ENCODE measurements at places on chromosomes 6 and 20.

DNA sequence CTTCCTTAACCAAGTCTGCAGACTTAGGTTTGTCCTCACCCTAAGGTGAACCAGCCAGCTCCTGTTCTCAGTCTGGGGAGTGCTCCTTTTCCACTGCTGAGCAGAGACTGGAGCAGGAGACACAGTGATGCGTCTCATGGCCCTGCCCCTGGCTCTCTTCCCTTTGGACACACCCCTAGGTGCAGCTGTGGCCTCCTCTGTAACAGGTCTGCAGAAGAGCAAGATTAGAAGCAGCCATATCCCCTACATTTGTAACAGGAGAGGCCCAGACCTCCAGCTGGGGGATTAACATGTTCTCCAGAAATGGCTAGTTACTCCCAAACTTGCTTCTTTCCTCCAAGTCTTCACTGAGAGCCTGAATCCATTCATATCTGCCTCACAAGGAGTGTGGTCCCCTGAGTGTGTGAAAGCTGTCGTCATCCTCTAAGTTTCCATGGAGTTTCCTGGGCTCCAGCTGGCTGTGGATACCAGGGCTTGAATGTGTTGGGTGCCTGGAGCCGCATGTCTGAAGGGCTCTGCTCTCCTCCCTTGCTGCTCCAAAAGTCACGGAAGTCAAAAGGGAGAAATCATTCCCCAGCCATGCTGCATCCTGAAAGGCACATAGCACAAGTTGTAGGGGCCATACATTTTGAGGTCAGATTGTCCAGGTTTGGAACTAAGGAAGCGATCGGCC lies 57.7 kb downstream of the PPP1R14C start:
- no peak for DNase-seq

- no peak for DNase-seq
Observed at GRCh38 chr20:41110930-41111577, 26.3 kb upstream of the PLCG1 start.

- no peak for DNase-seq
Observed at GRCh38 chr6:152502421-152503188, 134.6 kb downstream of the SYNE1 start.

GRCh38 chr20:22789676-22790075 lies 205.3 kb upstream of the FOXA2 start:
- DNase-seq, result no peak

- no peak for DNase-seq
Observed at GRCh38 chr6:5744497-5744896, 262.2 kb downstream of the NRN1 start.

DNA sequence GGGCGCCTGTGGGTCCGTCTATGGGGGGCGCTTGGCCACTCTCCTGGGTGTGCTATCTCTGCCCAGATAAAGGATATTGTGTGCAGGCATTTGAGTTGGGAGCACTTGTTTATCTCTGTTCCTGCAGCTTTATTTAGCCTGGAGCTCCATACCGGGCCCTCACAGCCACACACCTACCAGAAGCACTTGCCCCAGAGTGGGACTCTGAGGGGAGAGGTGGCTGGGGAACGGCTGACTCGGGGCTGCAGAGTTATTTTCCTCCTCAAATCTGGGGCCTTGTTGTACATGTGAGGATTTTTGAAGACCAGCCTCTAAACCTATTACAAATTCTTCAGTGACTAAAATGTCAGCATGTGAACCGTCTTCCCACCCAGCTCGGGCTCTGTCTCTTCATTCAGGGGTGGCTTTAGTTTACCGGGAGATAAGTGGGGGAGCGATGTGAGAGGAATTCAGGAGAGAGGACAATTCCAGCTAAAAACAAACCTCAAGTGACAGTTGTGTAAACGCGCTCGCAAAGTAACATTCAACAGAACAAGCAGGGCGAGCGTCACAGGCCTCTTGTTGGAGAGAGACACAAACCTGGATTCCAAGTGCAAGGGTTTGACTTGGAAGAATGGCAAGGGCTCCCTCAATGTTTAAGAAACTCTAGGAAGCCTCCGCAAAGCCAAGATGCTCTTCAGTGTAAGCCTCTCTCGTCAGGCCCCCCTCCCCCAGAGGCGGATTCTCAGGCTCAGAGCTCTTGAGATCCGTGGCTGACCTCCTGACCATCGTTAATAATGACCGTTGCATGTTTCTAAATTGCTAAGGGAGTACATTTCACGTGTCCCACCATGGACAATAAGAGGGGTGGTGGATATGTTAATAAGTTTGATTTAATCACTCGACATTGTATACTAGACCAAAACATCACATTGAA lies 548.9 kb downstream of the QKI start:
- no peak for DNase-seq

- DNase-seq, result peak; percentile 43
Observed at GRCh38 chr20:63706852-63707557, 771 bp downstream of the ARFRP1 start.

- DNase-seq, result no peak
Observed at GRCh38 chr6:160349814-160350350, 1.7 kb downstream of the SLC22A3 start.

DNA sequence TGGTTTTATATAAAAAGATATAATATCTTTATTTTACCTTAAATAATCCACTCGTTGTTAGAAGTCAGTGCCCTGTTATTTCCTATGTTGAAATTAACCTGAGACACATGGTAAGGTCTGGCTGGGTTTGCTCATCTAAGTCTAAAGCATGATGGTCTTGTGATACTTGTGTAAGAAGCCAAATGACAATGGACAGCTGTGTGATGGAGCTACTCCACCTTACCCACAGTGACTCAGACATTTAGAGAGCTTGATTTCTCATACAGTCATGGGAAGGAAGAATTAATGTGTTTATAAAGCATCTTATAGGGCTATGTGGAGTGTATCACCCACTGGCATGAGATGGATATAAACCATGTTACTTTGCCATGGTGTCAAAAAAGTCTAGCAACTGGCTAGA lies 11.7 kb downstream of the CTCFL start:
- no peak for DNase-seq

DNA sequence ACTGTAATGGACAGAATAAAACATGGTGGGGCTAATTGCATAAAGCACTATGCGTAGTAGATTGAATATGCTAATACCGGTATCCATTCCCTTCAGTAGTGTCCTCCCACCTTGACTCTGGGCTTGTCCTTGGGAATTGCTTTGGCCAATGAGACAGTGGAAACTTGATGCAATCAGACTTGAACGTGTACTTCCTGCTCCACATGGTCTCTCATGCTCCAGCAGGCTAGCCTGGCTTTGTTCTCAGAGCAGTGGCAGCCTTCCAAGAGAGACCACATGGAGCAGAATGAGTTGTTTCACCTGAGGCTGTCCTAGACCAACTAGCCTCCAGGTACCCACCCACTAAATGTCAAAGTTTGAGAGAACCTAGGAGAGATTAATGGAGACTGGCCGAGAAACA lies 37.0 kb upstream of the BTBD3 start:
- no peak for DNase-seq

GRCh38 chr6:4482461-4482860 lies 293.7 kb upstream of the CDYL start:
- no peak for DNase-seq

- DNase-seq, result no peak
Observed at GRCh38 chr6:15351631-15352030, 105.8 kb downstream of the JARID2 start.

DNA sequence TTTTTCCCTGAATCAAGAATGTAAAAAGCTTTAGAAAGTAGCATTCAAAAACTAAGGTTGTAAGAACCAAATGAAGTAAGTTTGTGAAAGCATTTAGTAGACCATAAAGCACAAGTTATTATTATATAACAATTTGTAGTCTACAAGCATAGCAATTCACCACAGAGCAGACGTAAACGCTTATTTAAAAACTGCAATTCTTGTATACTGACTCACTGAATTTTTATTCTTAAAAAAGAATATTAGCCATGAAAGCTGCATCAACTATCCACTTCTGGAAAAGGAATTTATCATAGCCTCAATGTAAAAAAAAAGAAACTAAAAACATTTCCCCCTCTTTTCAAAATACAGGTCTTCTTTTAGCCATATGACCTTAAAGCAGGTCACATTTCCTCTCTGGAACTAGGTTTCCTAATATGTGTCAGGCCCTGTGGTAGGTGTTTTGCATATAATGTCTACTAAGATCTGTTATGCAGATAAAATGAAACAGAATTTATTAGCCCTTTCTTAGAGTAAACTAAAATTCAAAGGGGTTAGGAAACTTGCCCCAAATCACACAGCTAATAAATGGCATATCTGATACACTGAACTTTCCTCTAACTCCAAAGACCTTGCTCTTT lies 2.1 kb downstream of the MAP3K7 start:
- no peak for DNase-seq

GRCh38 chr6:114276783-114277182 lies 66.0 kb downstream of the HS3ST5 start:
- DNase-seq, result no peak

- DNase-seq, result no peak
Observed at GRCh38 chr6:82832811-82833210, 232.8 kb downstream of the UBE3D start.

DNA sequence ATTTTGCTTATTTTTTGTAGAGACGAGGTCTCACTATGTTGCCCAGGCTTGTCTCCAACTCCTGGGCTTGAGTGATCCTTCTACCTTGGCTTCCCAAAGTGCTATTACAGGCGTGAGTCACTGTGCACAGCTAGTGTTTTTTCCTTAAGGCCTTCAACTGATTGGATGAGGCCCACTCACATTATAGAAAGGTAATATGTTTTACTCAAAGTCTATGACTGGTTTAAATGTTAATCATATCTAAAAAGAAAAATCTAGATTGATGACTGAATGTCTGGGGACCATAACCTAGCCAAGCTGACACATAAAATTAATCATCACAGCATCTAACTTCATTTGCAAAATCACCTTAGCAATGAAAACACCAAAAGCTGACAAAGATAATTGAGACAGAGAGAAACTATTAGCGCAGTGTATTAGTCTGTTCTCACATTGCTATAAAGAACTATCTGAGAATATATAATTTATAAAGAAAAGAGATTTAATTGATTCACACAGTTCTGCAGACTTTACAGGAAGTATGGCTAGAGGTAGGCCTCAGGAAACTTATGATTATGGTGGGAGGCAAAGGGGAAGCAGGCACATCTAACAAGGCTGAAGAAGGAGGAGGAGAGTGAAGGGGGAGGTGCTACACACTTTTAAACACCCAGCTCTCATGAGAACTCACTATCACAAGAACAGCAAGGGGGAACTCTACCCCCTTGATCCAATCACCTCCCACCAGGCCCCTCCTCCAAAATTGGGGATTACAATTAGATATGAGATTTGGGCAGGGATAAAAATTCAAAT lies 66.8 kb upstream of the ARHGAP18 start:
- DNase-seq, result no peak

- no peak for DNase-seq
Observed at GRCh38 chr6:163310096-163310972, 104.2 kb upstream of the QKI start.

GRCh38 chr20:50789968-50790650 lies 4.8 kb upstream of the BCAS4 start:
- no peak for DNase-seq

- no peak for DNase-seq
Observed at GRCh38 chr6:158595223-158595622, 35.3 kb downstream of the TMEM181 start.

DNA sequence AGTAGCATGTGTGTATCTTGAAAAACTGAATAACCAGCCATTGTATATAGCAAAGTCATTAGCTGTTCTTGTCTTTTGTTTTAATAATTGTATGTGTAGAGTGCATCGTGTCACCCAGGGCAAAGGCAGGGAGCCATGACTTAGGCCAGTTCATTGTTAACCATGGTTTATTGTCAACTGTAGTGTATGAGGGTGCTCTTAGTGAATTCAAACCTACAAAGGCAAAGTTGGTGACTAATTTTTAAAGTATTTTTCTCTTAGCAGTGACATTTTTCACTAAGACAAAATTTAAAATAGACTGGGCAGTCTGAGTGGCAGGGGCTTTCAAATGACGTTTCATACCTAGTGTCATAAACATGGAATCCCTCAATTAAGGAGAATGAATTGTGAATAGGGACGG lies 79.0 kb downstream of the TULP4 start:
- DNase-seq, result no peak

DNA sequence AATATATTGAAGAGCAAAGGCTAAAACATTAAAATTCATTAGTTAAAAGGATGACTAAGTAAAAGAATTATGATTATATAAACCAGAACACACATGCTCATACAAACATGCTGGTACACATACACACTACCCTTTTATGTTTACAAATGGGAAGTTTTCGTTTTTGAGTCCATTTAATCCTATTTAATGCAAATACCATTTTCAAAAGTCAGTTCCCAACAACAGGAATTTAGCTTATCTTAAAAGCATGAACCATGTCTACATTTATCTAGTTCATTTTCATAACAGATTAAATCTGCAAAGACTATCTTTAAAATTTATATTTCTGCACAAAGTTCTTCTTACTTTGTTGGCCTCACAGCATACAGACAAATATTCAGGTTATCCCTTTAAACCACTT lies 42.5 kb downstream of the MAN1A1 start:
- no peak for DNase-seq

DNA sequence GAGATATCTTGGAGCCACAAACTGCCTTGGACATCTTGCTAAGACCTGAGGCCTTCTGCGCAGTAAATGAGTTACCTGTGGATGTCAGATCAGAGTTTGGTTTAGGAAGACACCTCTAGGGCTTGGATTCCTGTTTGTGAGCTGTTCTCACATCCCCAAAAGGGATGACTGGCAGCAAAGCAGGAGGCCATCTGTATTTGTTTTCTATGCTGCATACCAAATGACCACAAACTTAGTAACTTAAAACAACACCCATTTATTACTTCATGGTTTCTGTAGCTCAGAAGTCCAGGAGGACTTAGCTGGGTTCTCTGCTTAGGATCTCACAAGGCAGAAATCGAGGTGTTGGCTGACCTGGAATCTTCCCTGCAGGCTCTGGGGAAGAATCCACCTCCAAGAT lies 116.7 kb downstream of the UNC5CL start:
- DNase-seq, result no peak

DNA sequence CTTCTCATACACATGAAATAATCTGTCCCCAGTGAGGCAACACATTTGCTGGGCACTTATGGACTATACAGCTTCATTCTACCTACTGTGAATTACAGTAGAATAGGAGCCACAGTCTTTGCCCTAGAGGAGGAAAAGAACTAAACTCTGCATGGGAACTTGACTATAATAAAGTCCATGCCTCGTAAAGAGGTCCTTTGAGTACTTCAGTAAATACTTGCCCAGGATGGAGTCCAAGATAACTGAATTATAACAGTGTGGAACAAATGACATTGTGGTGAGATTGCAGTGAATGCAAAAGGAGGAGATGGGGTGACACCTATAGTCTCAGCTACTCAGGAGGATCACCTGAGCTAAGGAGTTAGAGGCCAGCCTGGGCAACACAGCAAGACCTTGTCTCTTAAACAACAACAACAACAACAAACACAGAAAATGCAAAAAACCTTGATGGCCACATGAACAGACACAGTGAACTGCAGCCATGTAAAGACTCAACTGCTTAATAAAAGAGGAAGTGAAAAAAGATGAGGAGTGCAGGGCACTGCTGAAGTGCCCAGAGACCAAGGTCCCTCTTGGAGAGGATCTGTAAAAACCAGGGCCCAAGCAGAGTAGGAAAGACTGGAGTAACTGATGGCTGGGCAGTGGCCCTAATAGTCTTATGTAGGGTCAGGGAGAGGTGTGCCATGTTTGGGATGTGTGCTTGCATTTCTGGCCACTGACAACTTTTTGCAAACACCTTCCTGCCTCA lies 3.7 kb downstream of the MRPS18A start:
- DNase-seq, result no peak

GRCh38 chr6:111329882-111330633 lies 153.0 kb downstream of the REV3L start:
- no peak for DNase-seq

GRCh38 chr6:131960371-131961133 lies 9.4 kb upstream of the CCN2 start:
- no peak for DNase-seq

All from activated T-helper 1 cell treated with anti-CD3 and anti-CD28 coated beads, Interleukin-2, amount 50 U/mL, for 16 hours (primary cell).